ENCODE measurements at places on chromosomes 1 and 21. TPM values are rescaled to one million over a fixed set of nuclear protein-coding genes. Genes with fewer than 3 reads are reported as not detected.

- DNase-seq, result no peak
- H3K4me3 ChIP-seq, result no peak overlapping the region
- no peaks in the 10 kb centered on the region for H3K36me3 ChIP-seq
- peaks cover 44% of the 10 kb centered on the region for H3K4me1 ChIP-seq
- no peaks in the 10 kb centered on the region for H3K27me3 ChIP-seq
- no peak overlapping the region for H3K27ac ChIP-seq
Observed at GRCh38 chr1:157040802-157041201, 4.7 kb downstream of the ARHGEF11 start.

DNA sequence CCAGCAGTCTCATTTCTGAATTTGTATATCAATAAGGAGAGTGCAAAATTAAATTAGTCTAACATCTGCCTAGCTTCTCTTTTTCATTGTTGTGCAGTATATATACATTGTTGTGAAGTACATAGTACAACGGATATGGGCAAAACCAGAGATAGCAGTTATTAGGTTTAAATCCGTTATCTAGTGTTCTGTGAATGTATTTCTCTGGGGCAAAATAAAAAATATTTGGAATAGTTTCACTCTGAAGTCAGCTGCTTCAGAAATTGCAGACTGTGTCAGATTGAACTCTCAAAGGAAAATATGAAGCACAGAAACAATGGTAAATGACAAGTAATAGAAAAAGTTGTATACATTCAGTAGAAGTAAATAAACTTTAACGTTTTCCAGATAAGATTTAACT lies 836.5 kb upstream of the CXADR start:
- H3K4me1 ChIP-seq, result no peaks in the 10 kb centered on the region
- DNase-seq, result no peak
- H3K27me3 ChIP-seq, result no peaks in the 10 kb centered on the region
- H3K36me3 ChIP-seq, result no peaks in the 10 kb centered on the region
- H3K27ac ChIP-seq, result no peak overlapping the region

DNA sequence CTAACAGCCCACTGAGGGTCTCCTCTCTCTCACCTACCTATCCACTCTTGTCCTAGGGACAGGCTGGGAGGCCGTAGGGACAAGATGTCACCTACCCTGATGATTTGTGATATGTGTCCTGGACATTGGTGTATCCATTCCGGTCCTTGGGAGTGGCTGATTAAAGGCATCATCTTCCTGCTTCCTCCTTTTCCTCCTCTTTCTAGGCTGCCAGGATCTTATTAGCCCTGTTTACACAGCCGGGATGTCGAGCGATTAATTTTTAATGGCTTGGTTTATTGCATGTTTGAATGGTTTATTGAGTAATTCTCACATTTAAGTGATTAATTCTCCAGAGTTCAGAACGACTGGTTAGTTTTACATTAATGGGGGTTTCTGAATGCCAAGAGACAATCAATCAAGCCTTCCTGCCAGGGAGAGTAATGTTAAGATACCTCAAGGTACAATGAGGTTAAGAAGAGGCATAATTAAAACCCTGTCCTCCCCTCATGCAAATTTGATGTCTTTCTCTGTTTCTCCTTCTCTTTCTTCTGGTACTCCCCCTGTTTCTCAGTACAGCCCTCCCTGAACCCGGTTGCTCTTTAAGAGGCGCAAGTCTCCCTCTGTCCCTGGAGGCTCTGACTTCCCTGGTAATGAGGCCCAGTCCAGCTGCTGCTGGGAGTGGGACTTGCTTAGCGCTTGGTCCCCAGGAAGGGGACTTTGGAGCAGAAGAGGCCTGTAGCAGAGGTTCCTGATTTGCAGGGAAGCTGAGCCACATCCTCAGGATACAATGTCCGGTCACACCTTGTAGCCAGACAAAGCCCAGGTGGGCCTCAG lies 50.9 kb downstream of the ACTL8 start:
- no peak for DNase-seq
- H3K4me3 ChIP-seq, result no peak overlapping the region
- no peaks in the 10 kb centered on the region for H3K36me3 ChIP-seq
- H3K27ac ChIP-seq, result no peak overlapping the region

- H3K36me3 ChIP-seq, result no peaks in the 10 kb centered on the region
- H3K4me3 ChIP-seq, result no peak overlapping the region
- DNase-seq, result no peak
- no peak overlapping the region for H3K27ac ChIP-seq
Observed at GRCh38 chr1:67436511-67437055, 6.4 kb upstream of the SERBP1 start.

The IQCC gene
- 8.1 TPM for total RNA-seq

GRCh38 chr1:28246427-28246832 lies 10.5 kb downstream of the ATP5IF1 start:
- peaks cover 40% of the 10 kb centered on the region for H3K4me1 ChIP-seq
- H3K4me3 ChIP-seq, result peak overlapping the region; percentile 44
- no peak for DNase-seq
- H3K36me3 ChIP-seq, result no peaks in the 10 kb centered on the region

The DPH2 gene
- 94.1 TPM for total RNA-seq

DNA sequence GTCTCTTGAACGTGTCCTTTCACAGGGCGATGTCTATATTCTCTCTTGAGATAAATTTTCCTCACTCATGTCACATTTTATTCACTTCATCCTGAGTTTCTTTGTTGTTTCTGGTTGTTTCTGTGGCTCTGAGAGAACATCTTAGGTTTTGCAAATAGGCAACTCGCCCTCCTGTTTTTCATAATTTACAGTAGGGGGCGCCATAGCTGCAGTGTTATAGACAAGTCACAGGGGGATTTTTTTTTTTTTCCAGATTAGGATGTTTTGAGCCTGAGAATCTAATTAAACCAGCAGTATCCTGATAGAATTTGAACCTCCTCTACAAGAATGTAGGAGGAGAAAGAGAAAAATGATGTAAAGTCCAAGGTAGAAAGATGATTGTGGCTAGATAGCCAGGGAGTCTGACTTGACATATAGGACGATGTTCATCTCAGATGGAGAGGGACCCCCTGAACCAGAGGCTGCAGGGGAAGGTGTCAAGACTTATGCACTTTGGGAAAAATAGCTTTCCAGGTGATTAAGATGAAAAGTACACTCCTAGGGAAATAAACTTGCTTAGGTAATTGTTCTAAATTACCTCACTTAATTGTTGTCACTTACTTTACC lies 76.3 kb downstream of the ZP4 start:
- H3K36me3 ChIP-seq, result no peaks in the 10 kb centered on the region
- H3K27ac ChIP-seq, result no peak overlapping the region
- no peaks in the 10 kb centered on the region for H3K4me1 ChIP-seq
- no peaks in the 10 kb centered on the region for H3K27me3 ChIP-seq
- no peak for DNase-seq
- H3K4me3 ChIP-seq, result no peak overlapping the region

The SCNM1 gene
- 50.1 TPM for total RNA-seq

DNA sequence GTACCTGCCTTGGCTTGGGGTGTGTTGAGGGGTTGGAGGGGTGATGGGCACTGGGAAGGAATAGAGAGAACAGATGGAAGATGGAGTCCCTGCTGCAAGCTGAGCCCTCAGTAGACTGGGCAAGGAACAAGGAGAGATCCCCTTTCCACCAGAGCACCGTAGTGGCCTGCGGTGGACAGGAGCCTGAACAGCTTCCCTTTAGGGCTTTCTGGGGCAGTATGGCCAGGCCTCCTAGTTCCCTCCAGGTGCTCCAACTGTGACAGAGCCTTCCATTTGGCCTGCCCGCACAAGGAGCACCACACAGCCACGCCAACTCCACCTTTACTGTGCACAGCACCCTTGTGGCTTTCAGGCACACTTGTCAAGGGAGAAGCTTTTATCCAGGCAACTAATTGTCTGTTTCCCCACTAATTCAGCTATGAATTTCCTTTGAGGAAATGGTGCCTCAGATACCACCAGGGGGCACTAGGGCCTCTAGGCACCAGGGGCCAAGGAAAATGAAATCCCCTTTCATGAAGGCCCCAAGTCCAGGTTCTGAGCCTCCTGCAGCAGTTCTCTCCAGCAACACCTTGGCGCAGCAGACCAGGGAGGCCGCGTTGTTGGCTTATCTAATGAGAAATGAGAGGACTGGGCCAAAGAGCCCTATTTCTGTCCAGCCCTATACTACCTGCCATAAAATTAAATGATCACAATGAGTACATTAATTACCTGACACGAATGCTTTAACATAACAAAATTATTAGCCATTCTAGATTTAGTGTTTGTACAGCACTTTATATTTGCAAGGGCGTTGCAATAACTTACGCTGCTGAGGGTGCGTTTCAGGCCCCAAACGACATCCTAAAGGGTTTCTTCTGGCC lies 23.1 kb upstream of the ERI3 start:
- no peak overlapping the region for H3K27ac ChIP-seq
- no peaks in the 10 kb centered on the region for H3K36me3 ChIP-seq
- no peaks in the 10 kb centered on the region for H3K4me1 ChIP-seq
- peak; percentile 64 for DNase-seq

GRCh38 chr21:41710823-41711160 lies 56.1 kb downstream of the RIPK4 start:
- DNase-seq, result no peak
- H3K4me3 ChIP-seq, result no peak overlapping the region
- no peak overlapping the region for H3K27ac ChIP-seq

DNA sequence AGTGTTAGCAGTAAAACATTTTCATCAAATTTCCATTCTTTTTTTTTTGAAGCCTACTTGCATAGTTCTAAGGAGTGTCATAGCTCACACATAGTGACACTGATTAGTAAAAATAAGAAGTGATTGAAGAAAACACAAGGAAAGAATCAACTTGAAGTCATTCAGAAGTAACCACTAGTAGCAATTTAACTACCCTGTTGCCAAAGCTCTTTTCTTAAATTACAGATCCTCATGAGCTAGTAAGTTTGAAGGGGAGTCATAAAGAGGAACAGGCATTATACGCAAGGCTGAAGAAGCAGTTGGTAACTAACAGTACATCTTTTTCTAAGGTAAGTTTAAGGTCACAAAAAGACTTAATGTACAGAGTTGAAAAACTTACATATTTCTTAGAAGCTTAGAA lies 332.2 kb downstream of the CHRM3 start:
- H3K4me3 ChIP-seq, result no peak overlapping the region
- no peak for DNase-seq
- no peaks in the 10 kb centered on the region for H3K36me3 ChIP-seq
- H3K27me3 ChIP-seq, result no peaks in the 10 kb centered on the region

GRCh38 chr1:181640956-181641355 lies 157.6 kb downstream of the CACNA1E start:
- H3K27me3 ChIP-seq, result peaks cover 8% of the 10 kb centered on the region
- no peak for DNase-seq
- no peak overlapping the region for H3K4me3 ChIP-seq
- no peak overlapping the region for H3K27ac ChIP-seq

GRCh38 chr1:94823116-94823515 lies 3.0 kb downstream of the SLC44A3 start:
- H3K4me3 ChIP-seq, result no peak overlapping the region
- H3K27ac ChIP-seq, result no peak overlapping the region
- no peaks in the 10 kb centered on the region for H3K4me1 ChIP-seq
- no peak for DNase-seq
- no peaks in the 10 kb centered on the region for H3K36me3 ChIP-seq

The CTSE gene
- 0.18 TPM for total RNA-seq

GRCh38 chr1:42689912-42690311 lies 7.7 kb downstream of the YBX1 start:
- DNase-seq, result no peak
- peaks cover 6% of the 10 kb centered on the region for H3K4me1 ChIP-seq
- H3K36me3 ChIP-seq, result peaks cover 100% of the 10 kb centered on the region
- no peak overlapping the region for H3K27ac ChIP-seq

DNA sequence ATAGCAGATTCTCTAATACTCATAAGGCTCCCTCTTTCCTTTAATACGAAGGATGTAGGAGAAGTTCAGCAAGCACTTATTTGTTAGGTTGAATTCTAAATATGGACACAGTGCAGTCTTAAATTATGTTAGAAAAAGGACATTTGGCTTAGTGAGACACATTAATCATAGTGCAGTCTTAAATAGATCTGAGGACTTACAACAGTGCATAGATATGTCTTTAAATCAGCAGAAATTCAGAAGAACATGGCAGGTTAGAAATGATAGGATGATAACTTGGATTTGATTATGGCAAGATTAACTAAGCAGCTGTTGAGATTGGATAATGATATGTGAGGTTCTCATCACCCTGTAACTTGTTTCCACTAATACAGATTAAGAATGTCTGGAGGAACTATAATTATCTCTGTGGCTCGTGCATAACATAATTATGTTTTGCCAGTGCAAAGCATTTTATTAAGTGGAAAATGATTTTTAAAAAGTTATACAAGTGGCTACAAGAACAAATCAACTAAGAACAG lies 485.9 kb downstream of the USP25 start:
- H3K36me3 ChIP-seq, result no peaks in the 10 kb centered on the region
- DNase-seq, result no peak
- H3K27ac ChIP-seq, result no peak overlapping the region
- no peaks in the 10 kb centered on the region for H3K4me1 ChIP-seq
- H3K4me3 ChIP-seq, result no peak overlapping the region

DNA sequence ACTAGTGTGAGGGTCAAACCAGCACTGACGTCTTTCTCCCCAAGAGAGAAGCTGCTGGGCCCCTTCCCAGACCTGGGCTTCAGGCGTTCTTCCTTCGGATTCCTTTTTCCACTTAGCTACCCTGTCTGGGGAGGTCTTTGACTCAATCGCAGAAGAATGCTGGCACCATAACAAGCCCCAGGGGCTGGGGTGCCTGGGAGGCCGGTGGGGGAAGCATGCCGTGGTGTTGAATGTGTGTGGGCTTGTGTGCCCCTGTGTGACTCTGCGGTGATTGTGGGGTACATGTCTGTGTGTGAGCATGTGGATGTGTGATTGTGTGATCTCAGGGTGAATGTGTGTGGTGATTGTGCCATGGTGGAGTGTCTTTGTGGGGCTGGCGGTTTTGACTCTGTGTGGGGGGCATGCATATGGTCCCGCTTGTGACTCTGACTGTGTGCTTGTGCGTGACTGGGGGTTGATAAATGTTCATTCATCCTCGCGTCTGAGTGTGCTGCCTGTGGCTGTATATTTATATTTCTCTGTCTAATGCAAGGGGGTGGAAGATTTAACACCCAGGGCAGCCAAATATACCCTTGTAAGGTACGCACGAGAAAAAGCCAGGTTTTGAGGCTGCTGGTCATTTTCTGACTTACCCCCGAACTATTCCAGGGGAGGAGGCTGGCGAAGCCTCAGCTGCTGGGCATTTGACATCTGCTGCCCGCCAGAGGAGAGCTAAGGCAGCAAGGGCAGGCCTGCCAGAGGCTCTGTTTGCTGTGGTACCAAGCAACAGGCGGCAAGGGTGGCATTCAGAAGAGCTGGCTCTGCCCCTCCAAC lies 1.1 kb upstream of the SYNC start:
- peaks cover 30% of the 10 kb centered on the region for H3K4me1 ChIP-seq
- DNase-seq, result no peak
- no peaks in the 10 kb centered on the region for H3K27me3 ChIP-seq
- H3K27ac ChIP-seq, result peak overlapping the region; percentile 23
- H3K4me3 ChIP-seq, result peak overlapping the region; percentile 59

The CD5L gene
- not detected for total RNA-seq

Measured in K562 (cell line).